ENCODE measurements at places on chromosomes 7 and 10. TPM values are rescaled to one million over a fixed set of nuclear protein-coding genes. Genes with fewer than 3 reads are reported as not detected.

Gene TMEM196
- not detected for total RNA-seq

Gene NKX2-3
- total RNA-seq, result not detected

Gene CPVL
- total RNA-seq, result 0.30 TPM

Gene GRK5
- total RNA-seq, result 31.5 TPM

Gene ARHGEF5
- 10.5 TPM for total RNA-seq

Gene FAM20C
- 1.2 TPM for total RNA-seq

Gene NEBL
- total RNA-seq, result not detected

Gene SUN3
- total RNA-seq, result 0.98 TPM

Gene DLD
- total RNA-seq, result 57.0 TPM

Gene ACTL6B
- total RNA-seq, result not detected

Gene TMEM178B
- 2.6 TPM for total RNA-seq

Gene SORBS1
- 0.77 TPM for total RNA-seq

Data from activated naive CD4-positive, alpha-beta T cell treated with anti-CD3 and anti-CD28 coated beads, Interleukin-2, amount 10 ng/mL, durations not matched to agents 5 hours and 36 hours (primary cell).